NCI-H2107 (cell line): ENCODE measurements at places on chromosomes 16 and 17.
A peak's percentile ranks its signal among the peaks of the same experiment; 100 is the strongest.

DNA sequence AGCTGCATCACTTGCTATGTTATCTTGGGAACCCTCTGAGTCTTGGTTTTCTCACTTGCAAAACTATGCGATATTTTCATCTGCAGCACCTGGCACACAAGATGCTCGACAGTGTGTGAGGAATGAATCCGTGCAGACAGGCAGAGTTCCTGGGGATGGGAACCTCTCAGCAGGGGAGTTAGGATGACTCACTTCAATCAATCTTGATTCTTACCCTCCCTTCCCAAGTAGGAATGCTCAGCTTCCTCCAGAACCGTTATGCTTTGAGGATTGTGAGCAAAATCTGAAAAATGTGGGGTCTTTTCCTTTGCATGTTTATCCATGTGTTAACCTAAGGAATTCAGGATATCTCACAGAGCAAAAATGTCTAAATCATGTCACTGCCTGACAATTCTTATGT lies 68.9 kb upstream of the HNF1B start:
- DNase-seq, result no peak

- DNase-seq, result no peak
Observed at GRCh38 chr16:11032922-11033291, 88.5 kb downstream of the CLEC16A start.

DNA sequence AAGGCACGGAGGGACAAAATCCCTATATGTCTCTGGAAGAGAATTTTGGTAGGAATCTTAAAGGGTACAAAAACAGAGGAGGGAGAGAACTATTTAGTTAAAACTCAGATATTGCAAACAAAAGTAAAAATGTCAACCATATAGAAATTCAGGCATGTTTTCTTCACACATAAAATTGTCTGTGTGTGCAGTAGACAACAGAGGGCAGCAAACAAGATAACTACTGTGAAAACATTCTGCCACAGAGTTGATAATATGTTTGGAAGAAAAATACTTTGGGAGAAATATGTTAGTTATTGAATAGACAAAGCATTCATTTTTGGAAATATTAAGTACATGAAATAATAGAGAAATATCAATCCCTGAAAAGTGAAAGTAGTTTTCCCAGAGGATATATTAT lies 56.2 kb downstream of the SNX11 start:
- DNase-seq, result no peak

DNA sequence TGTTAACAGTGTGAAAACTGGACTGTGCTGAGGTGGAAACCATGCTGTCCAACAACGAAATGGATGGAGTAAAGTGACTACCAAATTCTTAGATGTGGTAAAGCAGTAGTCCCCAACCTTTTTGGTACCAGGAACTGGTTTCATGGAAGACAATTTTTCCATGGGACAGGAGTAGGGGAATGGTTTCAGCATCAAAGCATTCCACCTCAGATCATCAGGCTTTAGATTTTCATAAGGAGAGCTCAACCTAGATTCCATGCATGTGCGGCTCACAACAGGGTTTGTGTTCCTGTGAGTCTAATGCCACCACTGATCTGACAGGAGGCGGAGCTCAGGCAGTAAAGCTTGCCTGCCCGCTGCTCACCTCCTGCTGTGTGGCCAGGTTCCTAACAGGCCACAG lies 11.5 kb downstream of the SLX4 start:
- no peak for DNase-seq

GRCh38 chr16:82993926-82994325 lies 367.2 kb downstream of the CDH13 start:
- no peak for DNase-seq

GRCh38 chr16:79066561-79066960 lies 534.0 kb downstream of the MAF start:
- peak; percentile 66 for DNase-seq

DNA sequence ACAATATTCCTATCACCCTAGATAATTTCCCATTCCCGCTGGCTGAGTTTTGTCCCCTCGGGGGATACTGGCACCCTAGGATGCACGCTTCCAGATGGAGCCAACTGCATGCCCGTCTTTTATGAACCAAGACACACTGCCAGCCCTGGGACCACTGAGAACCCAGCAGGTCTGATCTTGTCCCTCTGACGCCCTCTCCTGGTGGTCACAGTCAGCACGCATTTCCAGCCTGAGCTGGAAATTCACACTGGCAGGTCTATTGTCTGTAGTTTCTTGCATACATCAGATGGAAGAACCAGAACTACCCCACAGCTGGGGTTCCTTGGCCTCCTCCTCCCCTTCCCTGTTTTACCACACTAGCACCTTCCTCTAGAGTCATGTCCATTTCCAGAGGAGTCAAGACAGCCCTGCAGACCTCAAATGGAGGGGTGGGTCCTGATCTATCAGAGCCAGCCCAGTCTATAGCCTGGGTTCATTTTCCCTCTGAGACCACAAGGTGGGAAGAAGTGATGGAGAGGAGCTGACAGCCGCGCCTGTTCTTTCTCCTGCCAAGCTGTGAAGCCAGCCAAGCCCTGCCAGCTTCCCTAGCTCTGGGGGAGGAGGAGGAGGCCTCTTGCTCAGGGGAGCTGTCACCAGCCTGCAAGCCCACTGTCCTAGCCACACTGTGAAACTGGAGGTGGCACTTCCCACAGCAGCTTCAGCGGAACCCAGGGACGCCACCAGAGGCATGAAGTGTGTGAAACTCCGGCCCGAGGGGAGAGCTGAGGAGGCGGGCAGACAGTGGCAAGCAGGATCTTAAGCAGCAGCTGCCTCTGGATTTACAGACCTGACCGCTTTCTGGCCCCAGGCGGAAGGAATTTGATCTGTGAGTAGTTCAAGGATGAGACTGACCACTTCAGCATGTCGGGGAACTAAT lies 29.3 kb downstream of the MXRA7 start:
- peak; percentile 39 for DNase-seq

DNA sequence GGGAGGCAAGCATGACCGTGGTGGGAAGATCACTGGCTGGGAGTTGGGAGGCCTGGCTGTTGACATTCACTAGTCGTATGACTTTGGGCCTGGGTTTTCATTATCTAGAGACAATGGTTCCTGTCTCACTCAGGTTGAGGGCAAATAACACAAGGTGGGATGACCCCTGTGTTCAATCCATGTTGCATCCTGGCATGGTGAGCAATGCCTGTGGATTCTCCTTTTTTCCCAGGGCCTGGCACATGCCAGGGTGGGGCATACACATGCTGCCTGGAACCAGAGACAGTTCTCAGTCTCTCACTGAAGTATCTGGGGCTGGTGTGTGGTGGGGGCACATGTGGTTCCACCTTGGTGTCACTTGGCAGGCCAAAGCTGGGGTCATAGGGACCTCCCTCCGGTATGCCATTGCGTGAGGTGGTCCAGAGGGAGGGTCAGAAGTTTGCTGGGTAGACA lies 5.4 kb downstream of the THRA start:
- DNase-seq, result no peak

GRCh38 chr16:82045465-82045864 lies 10.4 kb downstream of the HSD17B2 start:
- no peak for DNase-seq

DNA sequence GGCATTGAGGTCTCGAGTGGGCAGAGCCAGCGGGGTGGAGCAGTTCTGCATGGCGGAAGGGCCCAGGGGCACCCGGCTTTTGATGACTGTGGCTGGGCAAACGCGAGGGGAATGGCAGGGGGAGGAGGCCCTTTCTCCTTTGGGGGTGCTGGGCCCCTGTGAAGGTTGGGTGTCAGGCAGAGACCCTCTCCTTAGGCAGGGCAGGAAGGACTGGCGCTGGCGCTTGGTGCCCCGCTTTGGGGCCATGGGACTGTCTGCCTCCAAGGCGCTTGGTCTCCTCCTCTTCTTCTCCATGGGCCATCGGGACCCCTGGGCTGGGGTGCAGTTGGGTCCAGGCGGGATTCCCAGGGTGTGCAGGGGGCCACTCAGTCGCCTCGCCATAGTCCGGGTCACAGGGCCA lies 12.8 kb upstream of the GFAP start:
- no peak for DNase-seq

DNA sequence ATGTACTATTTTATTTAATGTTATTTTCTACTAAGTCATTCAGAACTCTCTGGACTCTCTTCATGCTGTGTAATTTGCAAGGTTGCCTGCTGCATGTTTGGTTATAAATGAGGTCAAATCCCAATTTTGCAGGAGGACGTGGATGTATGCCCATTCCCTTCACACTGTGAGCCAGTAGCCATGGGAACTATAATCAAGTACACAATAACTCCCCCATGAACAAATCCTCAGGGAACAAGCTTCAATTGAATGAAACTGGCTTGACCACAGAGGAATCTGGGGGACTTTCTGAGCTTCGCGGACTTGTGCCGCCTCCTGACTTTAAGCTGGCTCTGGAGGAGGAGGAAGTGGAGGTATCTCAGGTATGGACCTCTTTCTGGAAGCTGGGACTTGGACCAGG lies 14.6 kb upstream of the KCTD13 start:
- no peak for DNase-seq

GRCh38 chr17:79461041-79461440 lies 149.8 kb downstream of the RBFOX3 start:
- no peak for DNase-seq

DNA sequence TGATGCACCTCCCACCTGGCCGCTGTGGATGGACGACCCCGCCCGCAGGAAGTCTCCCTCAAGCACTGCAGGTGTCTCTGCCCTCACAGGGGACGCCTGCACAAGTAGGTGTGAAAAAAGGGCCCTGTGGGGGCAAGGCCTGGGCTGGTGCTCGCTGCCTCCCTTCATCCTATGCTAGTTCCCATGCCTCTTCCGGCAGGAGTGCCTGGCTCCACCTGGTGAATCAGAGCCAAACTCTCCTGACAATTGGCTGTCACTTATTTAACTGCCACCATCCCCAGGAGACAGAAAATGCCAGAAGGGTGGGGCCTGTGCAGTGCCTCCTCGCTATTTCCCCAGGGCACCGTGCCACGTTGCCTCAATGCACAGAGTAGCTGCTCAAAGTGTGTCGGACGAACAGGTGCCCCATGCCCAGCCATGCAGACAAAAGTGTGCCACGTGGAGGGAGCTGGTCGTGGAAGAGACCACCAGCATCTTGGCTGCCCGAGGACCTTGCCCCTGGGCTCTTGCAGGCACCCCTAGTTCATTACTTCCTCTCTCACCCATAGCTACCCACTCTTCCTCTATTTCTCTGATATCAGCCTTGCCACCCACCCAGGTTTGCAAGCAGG lies 170.7 kb downstream of the SEC14L1 start:
- no peak for DNase-seq

GRCh38 chr17:67212714-67213417 lies 32.1 kb downstream of the HELZ start:
- no peak for DNase-seq

DNA sequence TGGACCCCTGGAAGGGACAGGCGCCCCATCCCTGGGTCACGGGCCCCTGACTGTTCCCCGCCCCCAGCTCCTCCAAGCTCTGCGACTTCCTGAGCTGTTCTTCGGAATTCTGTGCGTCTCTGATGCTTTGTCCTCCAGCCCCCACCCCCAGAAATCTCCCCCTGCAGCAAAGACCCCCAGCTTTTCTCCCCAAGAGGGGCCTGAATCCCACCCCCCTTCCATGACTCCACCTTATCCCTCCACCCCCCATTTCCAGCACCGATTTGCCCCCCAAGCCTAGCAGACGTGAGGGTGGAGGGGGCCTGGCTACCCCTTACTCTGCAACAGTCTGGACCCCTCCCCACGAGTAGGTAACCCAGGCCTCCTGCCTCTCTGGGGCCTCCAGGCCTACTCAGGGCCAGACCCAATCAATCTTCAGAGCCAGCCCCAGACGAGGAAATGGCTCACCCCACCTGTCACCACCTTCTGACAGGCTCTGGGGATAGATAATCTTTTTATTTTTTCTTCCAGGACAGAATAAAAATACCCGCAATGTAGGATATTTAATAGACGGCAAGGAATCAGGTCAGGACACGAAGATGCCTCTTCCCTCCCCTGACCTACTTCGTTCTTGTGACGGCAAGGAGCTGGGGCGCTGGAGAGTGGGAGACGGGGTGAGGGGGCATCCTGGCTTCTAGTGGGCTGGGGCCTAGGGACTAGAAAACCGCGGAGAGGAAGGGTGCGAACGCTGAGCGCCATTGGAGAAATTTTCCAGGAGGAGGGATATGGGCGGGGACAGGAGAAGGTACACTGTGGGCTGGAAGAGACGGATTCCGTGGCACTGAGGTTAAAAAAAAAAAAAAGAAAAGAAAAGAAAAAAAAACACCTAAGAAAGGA lies 744 bp upstream of the PLXDC1 start:
- DNase-seq, result no peak

- no peak for DNase-seq
Observed at GRCh38 chr17:2936771-2937321, 126.6 kb downstream of the OR1D5 start.

DNA sequence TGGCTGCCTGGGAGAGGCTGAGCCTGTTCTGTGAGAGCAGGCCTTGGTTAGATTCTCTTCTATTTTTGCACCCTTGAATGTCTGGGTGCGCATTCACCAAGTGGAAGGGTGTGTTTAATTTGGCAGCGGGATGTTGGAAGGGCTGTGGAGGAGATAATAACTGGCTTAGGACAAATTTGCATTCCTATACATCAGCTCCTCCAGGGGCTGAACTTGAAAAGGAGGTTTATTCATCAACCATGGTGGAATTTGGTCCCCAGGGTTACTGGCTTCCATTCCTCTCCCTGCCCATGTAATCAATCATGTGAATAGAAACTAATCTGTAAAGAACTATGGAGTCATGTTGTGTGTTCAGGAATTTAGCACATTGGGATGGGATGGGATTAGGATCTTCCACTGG lies 100.2 kb upstream of the FOXF1 start:
- no peak for DNase-seq

DNA sequence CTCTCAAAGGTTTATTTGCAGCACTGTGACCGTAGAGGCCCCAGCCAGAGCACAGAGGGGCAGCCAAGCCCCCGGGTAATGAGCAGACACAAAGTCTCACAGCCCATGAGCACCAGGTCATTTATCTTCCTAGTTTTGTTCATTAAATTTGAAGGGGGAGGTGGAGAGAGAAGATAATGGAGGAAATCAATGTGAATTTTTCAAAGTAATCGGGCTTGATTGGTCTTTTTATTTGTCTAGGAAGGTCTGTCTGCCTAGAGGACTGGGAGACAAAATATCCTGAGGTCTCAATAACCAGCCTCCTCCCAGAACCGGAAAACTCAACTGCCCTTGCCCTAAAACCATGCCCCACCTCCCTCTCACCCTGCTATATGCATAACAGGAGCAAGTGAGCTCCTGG lies 189.0 kb downstream of the SLC39A11 start:
- no peak for DNase-seq

GRCh38 chr17:21125862-21126261 lies 902 bp upstream of the DHRS7B start:
- DNase-seq, result no peak

DNA sequence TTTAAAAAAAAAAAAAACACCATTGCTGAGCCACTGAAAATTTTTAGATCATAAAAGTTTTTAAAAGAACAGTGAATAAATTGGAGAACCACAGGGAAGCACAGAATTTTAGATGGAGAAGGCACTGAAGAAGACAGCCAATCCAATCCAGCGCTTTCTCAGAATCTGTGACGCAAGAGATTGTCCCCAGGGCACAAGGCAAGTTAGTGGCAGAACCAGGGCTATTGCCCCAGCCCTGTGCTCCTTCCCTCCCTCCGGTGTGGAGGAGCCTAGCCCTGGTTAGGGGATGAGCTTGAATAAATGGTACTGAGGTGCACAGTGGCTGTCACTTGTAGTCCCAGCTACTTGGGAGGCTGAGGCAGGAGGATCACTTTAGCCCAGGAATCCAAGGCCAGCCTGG lies 108.3 kb downstream of the ZNF423 start:
- DNase-seq, result no peak

GRCh38 chr16:70399381-70399780 lies 39.5 kb downstream of the ST3GAL2 start:
- no peak for DNase-seq
